ENCODE measurements at places on chromosomes 7 and 10.
A peak's percentile ranks its signal among the peaks of the same experiment; 100 is the strongest.

- no peak for DNase-seq
These were observed 5.4 kb downstream of the SLIT1 start for GRCh38 chr10:97180363-97180755.

- peak; percentile 94 for DNase-seq
These were observed 95.4 kb downstream of the HIPK2 start for GRCh38 chr7:139682136-139683013.

GRCh38 chr10:2244471-2244870 is 507.1 kb upstream of the ADARB2 start:
- no peak for DNase-seq

DNA sequence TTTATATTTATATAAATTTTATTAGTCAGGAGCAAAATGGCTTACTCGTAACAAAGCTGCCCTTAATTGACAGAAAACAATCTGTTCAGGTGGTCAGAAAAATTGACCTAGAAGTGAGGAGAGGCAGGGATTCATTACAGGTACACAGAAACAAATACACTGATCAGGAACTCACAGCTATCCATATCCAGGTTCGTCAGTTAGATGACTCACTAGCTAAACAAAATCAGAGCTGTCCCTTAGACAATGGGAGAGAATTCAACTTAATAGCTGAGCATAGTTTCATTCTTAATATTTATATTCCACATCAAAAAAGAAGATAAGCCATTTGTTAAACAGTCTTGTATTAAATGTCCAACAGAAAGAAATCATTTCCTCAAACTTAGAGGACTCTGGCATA is 41.7 kb downstream of the HYCC1 start:
- no peak for DNase-seq

GRCh38 chr10:94963901-94964300 is 25.4 kb downstream of the CYP2C9 start:
- no peak for DNase-seq

DNA sequence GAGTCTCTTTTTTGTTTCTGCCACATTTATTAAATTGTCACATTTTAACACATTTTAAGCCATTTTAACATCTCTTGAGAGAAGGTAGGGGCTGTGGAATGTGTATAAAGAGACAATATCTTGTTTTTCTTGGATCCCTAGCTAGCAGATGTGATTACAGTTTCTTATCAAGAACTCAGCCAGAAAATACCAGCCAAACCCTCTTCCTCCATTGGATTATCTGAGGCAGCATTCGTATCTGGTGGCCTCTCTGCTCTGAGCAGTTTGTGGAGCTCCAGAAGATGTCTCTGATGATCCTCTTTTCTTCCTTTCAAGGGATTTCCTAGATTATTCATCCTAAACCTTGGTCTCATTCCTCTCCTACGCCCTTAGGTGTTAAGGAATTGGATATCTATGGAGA is 35.3 kb upstream of the PFKFB3 start:
- no peak for DNase-seq

DNA sequence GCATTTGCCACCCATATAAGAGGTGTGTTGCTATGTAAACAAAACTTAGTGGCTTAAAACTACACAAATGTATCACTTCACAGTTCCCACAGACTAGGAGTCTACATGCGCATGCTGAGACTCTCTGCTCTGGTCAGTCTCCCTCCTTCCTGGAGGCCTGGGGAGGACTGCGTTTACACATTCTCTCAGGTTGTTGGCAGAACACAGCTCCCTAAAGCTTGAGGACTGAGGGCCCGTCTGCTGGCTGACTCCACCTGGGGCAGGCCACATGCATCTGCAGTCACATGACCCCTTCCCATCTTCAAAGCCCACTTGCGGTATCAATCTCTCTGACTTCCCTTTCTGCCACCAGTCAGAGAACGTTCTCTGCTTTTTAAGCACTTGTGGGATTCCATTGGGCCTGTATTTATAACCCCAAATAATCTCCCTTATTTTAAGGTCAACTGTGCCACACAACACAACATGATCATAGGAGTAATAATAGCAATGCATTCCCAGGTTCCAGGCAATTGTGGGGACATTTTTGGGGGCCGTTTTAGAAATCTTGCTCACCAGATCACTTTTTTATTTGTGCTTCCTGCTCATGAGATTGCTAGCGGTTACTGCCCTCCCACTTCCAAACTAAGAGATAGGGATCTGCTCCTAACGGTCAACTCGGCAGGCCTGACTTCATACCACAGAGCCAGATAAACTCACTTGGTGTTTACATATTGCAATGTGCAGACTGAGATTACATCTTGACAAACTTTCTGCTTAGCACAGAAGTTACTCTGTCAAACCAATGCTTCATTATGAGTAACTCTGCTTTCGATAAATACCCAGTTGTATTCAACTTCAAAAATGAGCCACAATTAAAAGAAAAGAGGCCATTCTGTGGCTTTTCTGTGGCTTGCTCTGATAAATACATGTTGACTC is 96.3 kb downstream of the ALOX5 start:
- no peak for DNase-seq

GRCh38 chr10:21888959-21889358 is 114.6 kb downstream of the DNAJC1 start:
- DNase-seq: no peak

DNA sequence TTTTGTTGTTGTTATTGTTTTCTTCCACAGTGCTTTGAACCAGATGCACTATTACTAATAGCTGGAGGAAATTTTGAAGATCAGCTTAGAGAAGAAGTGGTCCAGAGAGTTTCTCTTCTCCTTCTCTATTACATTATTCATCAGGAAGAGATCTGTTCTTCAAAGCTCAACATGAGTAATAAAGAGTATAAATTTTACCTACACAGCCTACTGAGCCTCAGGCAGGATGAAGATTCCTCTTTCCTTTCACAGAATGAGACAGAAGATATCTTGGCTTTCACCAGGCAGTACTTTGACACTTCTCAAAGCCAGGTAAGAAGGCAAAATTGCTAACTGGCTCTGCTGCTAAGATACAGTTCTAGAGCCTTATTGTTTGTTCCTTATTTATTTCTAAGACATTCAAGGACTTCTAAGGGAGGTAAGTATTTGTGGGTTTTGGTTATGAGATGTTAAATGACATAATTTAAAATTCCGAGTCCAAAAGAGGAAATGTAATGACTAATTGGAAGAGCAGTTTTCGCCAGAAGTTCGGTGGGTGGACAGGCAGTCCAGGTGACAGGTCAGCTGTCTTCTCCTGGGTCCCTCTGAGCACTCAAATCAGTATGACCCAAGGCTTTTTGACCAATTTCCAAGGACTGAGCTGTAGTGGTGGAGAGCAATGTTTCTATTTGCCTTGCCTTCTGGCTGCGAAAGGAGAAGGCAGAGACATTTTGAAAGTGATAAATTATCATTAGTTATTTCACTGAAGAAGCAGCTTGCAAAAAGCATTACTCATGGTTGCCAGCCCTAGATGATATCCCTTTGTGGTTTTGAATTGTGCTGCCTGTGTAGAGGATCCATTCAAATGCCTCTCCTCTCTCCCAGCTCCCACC is 10.1 kb downstream of the SLC39A12 start:
- peak; percentile 71 for DNase-seq

GRCh38 chr10:92207061-92207460 is 83.8 kb downstream of the CPEB3 start:
- DNase-seq: no peak

GRCh38 chr10:12547301-12547771 is 198.0 kb downstream of the CAMK1D start:
- no peak for DNase-seq

- DNase-seq: no peak
These were observed 498.2 kb downstream of the PHTF2 start for GRCh38 chr7:78296644-78297371.

- DNase-seq: no peak
These were observed 48.6 kb downstream of the PDSS1 start for GRCh38 chr10:26746061-26746460.

GRCh38 chr7:15581352-15581951 is 19.6 kb upstream of the AGMO start:
- DNase-seq: no peak

- DNase-seq: no peak
These were observed 15.2 kb downstream of the SOSTDC1 start for GRCh38 chr7:16450366-16450765.

GRCh38 chr10:69241575-69241974 is 21.4 kb downstream of the HKDC1 start:
- no peak for DNase-seq

DNA sequence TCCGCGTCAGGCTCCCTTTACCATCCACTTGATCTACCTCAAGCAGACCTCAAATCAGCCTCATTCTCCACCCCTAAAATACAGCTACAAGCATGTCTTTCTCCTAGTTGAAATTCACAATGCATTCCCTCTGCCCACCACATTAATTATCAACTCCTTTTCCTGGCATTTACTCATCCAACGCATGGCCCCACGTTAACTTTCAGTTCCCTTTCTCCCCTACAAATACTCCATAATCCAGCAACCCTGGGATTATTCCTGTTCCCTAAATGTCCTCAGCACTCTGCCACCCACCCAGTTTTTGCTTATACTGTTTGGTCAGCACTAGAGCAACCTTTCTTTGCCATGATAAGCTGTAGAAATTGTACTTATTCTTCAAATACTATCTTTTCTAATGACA is 5.7 kb upstream of the VIM start:
- DNase-seq: no peak

DNA sequence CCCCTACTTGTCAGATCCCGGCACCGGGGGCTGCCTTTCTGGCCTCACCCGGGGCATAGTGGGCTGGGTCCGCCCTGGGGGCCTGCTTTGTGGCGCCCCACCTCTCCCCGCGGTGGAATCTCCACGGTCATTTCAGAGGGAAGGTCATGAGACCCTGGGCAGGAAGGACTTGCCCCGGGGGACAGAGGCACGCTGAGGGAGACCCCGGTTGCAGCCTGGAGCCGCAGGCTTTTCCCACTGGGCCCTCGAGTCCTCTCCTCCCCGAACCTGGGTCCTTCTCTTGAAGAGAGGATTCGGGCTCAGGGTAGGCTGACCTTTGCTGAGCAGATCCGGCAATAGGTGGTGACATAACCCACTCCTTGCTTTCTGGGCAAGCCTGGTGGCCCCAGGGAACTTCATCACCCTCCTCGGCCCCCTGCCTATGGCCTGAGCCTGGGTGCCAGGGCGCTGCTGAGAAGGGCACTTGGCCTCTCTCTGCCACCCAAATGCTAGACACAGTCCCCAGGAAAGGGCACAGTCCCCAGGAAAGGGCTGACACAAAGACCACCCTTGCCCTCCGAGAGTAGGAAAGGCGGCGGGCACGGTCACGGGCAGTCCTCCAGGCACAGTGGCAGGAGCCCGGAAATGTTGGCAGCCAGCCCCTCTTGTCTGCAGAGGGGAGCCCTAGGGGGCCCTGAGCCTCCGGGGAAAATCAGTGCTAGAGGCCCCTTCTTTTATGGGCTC is 36.2 kb downstream of the FKBP6 start:
- no peak for DNase-seq

DNA sequence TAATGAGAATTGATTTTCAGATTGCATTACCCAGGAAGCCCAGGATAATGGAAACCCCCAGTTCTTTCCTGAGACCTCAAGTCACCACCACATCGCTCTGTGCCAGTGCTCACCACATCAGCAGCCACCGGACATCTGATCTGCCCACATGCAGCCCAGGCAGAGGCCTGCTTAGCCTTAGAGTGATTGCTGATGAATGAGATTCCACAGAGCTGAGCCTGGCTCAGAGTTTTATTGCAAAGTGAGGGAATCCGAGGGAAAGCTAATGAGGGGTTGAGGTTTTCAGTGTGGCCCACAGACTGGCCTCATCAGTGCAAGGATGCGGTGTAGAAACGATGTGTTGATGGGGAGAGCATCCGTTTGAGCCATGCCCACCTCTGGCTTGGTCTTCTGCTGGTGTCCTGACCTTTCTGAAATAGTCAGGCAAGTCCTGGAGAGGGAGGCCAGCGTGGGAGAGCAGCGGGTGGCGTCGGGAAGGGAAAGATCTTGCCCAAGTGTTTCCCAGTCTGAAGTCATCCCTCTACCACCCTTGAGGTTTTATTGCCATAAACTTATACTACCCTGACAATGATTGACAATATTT is 120.3 kb downstream of the ITIH5 start:
- no peak for DNase-seq

- no peak for DNase-seq
These were observed 189.2 kb downstream of the FAM107B start for GRCh38 chr10:14585287-14586193.

DNA sequence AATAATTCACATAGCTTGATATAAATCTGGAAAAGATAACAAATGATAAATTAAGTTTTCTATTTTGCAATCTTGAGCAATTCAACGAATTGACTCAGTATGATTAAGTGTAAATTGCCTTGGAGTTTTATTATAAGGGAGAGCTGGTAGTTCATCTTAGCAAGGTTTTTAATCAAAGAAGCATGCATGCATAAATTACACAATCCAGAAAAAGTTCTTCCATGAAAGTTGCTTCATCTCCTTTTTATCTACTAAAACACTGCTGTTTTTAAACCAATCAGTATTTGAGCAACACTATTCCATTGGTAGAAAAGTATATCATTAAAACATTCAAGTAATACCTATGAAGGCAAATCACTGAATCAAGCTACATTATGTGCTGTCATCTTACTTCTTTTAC is 47.6 kb downstream of the POT1 start:
- DNase-seq: no peak

- peak; percentile 50 for DNase-seq
These were observed 8.9 kb upstream of the EXOC6 start for GRCh38 chr10:92839191-92840085.

DNA sequence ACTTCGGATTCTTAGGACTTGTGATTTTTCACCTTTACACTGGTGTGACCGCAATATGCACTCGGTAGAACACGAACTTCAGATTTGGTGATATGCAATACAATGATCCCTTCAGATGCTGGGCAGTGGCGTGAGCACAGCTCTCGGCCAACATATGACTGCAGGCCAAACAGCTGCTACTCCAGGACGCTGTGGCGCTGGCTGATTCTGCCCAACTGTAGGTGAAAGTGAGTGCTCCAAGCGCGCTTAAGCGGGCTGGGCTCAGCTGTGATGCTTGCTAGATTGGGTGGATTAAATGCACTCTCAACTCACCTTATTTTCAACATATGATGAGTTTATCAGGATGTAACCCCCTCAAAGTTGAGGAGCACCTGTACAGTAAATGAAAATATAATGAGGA is 137.6 kb upstream of the RET start:
- no peak for DNase-seq

DNA sequence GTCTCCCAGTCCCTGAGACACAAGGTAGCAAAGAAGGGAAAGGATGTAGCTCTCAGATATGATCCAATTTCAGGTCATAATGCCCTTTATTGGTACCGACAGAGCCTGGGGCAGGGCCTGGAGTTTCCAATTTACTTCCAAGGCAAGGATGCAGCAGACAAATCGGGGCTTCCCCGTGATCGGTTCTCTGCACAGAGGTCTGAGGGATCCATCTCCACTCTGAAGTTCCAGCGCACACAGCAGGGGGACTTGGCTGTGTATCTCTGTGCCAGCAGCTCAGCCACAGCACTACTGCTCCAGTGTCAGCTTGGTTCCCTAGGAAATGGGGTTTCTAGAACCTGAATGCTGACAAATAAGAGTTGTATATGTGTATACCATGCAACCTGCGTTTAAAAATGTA is 74.6 kb upstream of the PRSS58 start:
- DNase-seq: no peak

Data from fibroblast of skin of right biceps (primary cell).